ENCODE measurements at places on chromosomes 5 and 9.

GRCh38 chr5:73135429-73136054 is 15.2 kb downstream of the TMEM171 start:
- DNase-seq = no peak

DNA sequence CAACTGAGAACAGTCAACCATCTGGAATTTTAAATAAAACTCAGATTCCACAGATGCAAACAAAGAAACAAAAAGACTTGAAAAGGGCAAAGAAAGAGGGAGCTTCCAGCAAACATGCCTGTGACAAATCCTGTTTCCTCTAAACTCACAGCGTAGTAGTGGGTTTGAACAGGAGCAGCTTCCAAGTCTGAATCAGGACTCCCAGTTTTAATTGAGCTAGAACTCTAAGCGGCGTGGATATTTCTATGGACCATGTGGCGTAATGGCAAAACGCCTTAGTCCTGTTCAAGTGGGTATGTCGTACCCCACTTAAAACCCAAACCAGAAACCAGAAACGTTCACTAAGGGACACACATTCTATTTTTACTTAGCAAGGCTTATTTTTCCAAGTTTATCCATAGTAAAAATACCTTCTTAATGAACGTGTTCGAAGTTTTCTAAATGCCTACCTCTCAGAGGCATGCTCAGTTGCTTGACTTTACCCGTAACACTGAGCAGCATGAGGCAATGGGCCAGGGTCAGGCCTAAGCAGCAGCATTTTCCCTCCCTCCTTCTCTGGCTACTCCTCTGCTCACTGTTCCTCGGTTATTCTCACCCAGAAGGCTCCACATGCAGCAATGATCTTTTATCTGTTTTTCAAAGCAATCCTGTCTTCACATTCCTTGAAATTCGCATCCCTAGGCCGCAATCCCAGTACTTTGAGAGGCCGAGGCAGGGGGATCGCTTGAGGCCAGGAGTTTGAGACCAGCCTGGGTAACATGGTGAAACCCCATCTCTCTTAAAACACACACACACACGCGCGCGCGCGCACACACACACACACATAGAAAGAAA is 77.9 kb downstream of the FNBP1 start:
- no peak for DNase-seq

- DNase-seq = no peak
These were observed 306.6 kb downstream of the ACTL7B start for GRCh38 chr9:108549184-108549583.

GRCh38 chr9:95071925-95072324 is 245.6 kb downstream of the FANCC start:
- no peak for DNase-seq

- DNase-seq = no peak
These were observed 97.8 kb downstream of the MAST4 start for GRCh38 chr5:66694036-66694435.

- no peak for DNase-seq
These were observed 118.4 kb upstream of the PRSS3 start for GRCh38 chr9:33676746-33677505.

- no peak for DNase-seq
These were observed 11.1 kb downstream of the FGF1 start for GRCh38 chr5:142674531-142675469.

- no peak for DNase-seq
These were observed 45.7 kb downstream of the SARDH start for GRCh38 chr9:133692364-133692985.

- DNase-seq = no peak
These were observed 92.1 kb upstream of the PHYKPL start for GRCh38 chr5:178324481-178325310.

All from stimulated activated CD8-positive, alpha-beta memory T cell treated with anti-CD3 and anti-CD28 coated beads, Interleukin-2, amount 100 ng/mL, for 1 hour (primary cell).